ENCODE measurements at places on chromosomes 12 and 14. TPM values are rescaled to one million over a fixed set of nuclear protein-coding genes. Genes with fewer than 3 reads are reported as not detected.

The GDF3 gene
- total RNA-seq: not detected

The SYCP3 gene
- 0.30 TPM for total RNA-seq

The SOAT2 gene
- total RNA-seq: 2.2 TPM

The MPHOSPH9 gene
- 104 TPM for total RNA-seq

The NRDE2 gene
- 26.4 TPM for total RNA-seq

The CNTN1 gene
- not detected for total RNA-seq

The KLHL28 gene
- 20.1 TPM for total RNA-seq

The NKX2-1 gene
- not detected for total RNA-seq

The USP44 gene
- 12.0 TPM for total RNA-seq

The DNAL1 gene
- 8.3 TPM for total RNA-seq

The ASCL4 gene
- not detected for total RNA-seq

The ARF6 gene
- total RNA-seq: 219 TPM

The TMEM229B gene
- 0.79 TPM for total RNA-seq

The PIP4P1 gene
- 38.2 TPM for total RNA-seq

The LGR5 gene
- not detected for total RNA-seq

The CAPZA3 gene
- total RNA-seq: not detected

The P2RX7 gene
- total RNA-seq: 12.6 TPM

The AQP6 gene
- not detected for total RNA-seq

The RIPK3 gene
- total RNA-seq: 18.6 TPM

The INHBC gene
- total RNA-seq: not detected

The FANCM gene
- 13.5 TPM for total RNA-seq

The ARG2 gene
- total RNA-seq: 8.5 TPM

The CCDC38 gene
- total RNA-seq: 0.63 TPM

The HSPB8 gene
- total RNA-seq: not detected

The CLECL1 gene
- 13.8 TPM for total RNA-seq

The KRT2 gene
- not detected for total RNA-seq

The SLCO1B1 gene
- not detected for total RNA-seq

The SRRM4 gene
- total RNA-seq: not detected

The C14orf39 gene
- total RNA-seq: not detected

The MYBPC1 gene
- not detected for total RNA-seq

The GUCY2C gene
- not detected for total RNA-seq

Measured in activated T-cell treated with anti-CD3 and anti-CD28 coated beads, Interleukin-2, amount 50 U/mL, for 72 hours (primary cell).